ENCODE measurements at places on chromosomes 4 and X. TPM values are rescaled to one million over a fixed set of nuclear protein-coding genes. Genes with fewer than 3 reads are reported as not detected.

The CPE gene
- total RNA-seq = not detected

The KIF4A gene
- total RNA-seq = 41.0 TPM

The MAML3 gene
- 1.8 TPM for total RNA-seq

The GPR50 gene
- total RNA-seq = not detected

The GPR143 gene
- total RNA-seq = not detected

The STOX2 gene
- total RNA-seq = not detected

The OTC gene
- total RNA-seq = not detected

The UPF3B gene
- total RNA-seq = 11.3 TPM

The HEPH gene
- not detected for total RNA-seq

The REPS2 gene
- not detected for total RNA-seq

The TMEM184C gene
- 27.2 TPM for total RNA-seq

The SPANXB1 gene
- total RNA-seq = not detected

The RASL11B gene
- 0.14 TPM for total RNA-seq

The BCORL1 gene
- total RNA-seq = 10.2 TPM

The XK gene
- total RNA-seq = 0.14 TPM

The ADAM29 gene
- total RNA-seq = not detected

The CSAG1 gene
- total RNA-seq = not detected

The CD40LG gene
- 5.9 TPM for total RNA-seq

The SPP1 gene
- not detected for total RNA-seq

The GAGE12H gene
- not detected for total RNA-seq

The TCEANC gene
- total RNA-seq = 5.1 TPM

The CCKAR gene
- total RNA-seq = not detected

The STPG2 gene
- not detected for total RNA-seq

The USP27X gene
- 1.0 TPM for total RNA-seq

The NXF3 gene
- not detected for total RNA-seq

The VCX3A gene
- total RNA-seq = not detected

The KIT gene
- total RNA-seq = 11.0 TPM

The POLN gene
- total RNA-seq = 5.5 TPM

The SUPT20HL2 gene
- total RNA-seq = not detected

The TECRL gene
- not detected for total RNA-seq
